Right renal pelvis (tissue), 4 donors: ENCODE measurements at places on chromosomes 1 and 21. TPM values are rescaled to one million over a fixed set of nuclear protein-coding genes. Genes with fewer than 3 reads are reported as not detected.

PKN2 gene
- polyA plus RNA-seq = 72.0 TPM

FAM177B gene
- polyA plus RNA-seq = 0.05 TPM

OR2L5 gene
- not detected for polyA plus RNA-seq

PBX1 gene
- 186 TPM for polyA plus RNA-seq

TLCD4 gene
- 6.1 TPM for polyA plus RNA-seq

LCE5A gene
- polyA plus RNA-seq = 0.10 TPM

RASAL2 gene
- 17.6 TPM for polyA plus RNA-seq

HCN3 gene
- 11.2 TPM for polyA plus RNA-seq

PLA2G2C gene
- polyA plus RNA-seq = 0.04 TPM

DCDC2B gene
- 0.67 TPM for polyA plus RNA-seq
